NCI-H524 (cell line): ENCODE measurements at places on chromosomes 2 and 18.

DNA sequence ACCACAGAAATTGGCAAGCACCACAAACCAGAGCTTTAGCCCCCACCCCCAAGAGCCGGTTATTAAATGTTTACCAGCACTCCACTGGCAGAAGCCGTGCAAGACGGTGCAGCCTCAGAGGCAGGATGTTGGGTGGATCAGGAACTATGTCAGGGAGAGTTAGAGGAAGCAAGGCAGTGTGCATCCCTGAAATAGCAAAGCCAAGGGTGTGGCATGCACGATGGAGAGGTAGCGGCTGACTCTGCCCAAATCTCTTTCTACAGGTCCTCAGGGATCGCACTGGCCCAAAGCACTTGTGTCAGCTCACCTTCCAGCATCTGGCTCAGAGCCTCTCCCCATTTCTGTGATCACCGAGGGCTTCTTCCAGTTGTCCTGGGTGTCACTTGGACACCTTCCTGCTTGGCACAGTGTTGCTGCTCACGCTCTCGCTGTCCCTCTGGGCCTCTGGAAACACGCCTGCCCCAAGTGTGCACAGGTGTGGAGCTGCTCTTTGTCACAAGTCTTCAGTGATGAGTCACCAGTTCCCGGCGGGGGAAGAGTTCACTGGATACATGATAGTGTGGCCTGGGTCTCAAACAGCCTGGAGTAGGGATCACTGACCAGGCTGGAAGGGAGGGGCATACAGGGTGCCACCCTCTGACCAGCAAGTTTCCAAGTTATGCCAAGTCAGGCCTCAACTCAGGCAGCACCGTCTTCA is 17.3 kb upstream of the B3GNT7 start:
- DNase-seq, result no peak

DNA sequence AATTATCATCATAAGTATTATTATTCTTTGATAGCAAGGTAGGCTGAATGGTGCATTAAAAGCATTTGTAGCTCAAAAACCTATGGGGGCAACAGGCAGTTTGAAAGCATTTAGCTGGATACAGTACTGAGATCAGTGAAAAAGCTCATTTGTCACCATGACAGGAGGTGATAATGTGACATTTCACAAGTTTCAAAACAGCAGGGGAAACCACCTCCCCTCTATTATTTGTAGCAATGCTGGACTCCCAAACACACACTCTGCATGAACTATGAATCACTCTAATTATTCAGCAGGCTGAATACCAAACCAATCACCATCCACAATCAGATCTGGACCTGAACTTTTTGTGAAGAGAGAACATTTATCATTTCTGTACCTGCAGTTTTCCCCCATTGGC is 63.4 kb downstream of the MYO5B start:
- no peak for DNase-seq

- DNase-seq, result no peak
These were observed 207.7 kb upstream of the CTAGE1 start for GRCh38 chr18:22625406-22625805.

GRCh38 chr2:232674491-232674890 is 22.6 kb upstream of the GIGYF2 start:
- DNase-seq, result no peak

GRCh38 chr2:98936353-98937351 is 627 bp upstream of the CRACDL start:
- peak; percentile 15 for DNase-seq

DNA sequence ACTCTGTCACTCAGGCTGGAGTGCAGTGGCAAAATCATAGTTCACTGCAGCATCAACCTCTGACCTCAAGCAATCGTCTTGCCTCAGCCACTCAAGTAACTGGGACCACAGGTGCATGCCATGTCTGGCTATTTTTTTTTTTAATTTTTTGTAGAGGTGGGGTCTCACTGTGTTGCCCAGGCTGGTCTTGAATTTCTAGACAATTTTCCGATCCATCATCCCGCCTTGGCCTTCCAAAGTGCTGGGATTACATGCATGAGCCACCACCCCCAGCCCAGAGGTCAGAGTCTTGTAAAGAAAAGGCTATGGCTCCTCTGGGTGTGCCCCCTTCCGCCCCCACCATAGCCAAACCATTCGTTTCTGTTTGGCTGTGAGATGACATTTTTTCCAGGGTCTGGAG is 13.1 kb upstream of the TMBIM1 start:
- no peak for DNase-seq

GRCh38 chr2:224875841-224876240 is 159.7 kb upstream of the CCDC195 start:
- no peak for DNase-seq

DNA sequence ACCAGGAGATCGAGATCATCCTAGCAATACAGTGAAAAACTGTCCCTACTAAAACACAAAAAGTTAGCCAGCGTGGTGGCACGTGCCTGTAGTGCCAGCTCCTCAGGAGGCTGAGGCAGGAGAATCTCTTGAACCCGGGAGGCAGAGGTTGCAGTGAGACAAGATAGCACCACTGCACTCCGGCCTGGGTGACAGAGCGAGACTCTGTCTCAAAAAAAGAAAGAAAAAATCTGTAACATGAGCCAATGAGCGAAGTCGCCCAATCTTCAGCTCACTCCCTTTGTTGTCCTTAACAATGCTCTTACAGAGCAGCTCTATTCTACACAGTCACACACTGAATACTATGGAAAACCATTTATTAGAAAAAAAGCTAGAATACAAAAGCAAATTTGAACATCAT is 22.0 kb downstream of the FAM98A start:
- no peak for DNase-seq

DNA sequence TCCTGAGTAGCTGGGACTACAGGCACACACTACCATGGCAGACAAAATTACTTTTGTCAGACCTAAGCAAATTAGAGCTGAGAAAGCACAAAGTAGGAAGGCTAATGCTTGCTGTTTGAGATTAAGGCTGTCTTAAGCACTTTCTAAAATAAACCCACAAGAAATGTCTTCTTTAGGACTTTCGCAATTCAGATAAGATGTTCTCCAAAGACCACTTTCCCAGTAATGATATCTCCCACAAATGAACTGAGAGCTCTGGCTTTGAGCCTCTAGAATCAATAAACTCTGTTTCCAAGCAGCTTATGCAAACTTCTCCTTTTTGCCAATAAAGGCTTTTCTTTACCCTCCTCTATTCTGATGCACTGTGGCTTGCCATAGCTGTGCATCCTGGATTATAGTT is 32.0 kb upstream of the GALNT1 start:
- DNase-seq, result no peak

GRCh38 chr2:171316220-171316619 is 117.6 kb downstream of the METTL8 start:
- no peak for DNase-seq

DNA sequence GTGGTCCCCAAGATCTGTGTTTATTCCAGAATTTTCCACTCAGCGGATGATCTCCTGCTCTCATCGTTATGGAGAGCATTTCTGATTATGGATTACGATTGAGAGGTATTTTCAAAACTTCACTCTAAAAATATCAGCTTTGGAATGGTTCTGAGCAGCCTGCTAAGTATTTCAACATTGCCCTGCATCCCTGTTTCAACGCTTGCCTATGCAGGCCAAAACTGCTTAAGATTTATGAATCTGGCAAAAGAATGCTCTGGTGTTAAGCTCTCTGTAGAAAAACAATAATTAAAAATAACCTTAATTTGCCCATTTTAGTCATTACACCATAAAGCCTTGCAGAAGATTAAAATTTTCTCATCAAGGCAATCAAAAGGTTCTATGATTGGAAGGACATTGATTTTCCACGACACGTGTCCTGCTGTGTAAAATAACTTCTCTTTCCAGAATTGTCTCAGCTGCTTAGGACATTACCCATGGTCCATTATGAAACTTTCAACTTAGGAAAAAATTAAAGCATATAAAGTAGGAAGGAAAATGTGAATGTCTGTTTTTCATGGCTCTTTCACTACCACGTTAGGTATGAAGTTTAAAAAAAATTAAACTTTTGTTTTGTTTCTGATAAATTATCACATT is 229.9 kb downstream of the ACKR3 start:
- DNase-seq, result no peak

DNA sequence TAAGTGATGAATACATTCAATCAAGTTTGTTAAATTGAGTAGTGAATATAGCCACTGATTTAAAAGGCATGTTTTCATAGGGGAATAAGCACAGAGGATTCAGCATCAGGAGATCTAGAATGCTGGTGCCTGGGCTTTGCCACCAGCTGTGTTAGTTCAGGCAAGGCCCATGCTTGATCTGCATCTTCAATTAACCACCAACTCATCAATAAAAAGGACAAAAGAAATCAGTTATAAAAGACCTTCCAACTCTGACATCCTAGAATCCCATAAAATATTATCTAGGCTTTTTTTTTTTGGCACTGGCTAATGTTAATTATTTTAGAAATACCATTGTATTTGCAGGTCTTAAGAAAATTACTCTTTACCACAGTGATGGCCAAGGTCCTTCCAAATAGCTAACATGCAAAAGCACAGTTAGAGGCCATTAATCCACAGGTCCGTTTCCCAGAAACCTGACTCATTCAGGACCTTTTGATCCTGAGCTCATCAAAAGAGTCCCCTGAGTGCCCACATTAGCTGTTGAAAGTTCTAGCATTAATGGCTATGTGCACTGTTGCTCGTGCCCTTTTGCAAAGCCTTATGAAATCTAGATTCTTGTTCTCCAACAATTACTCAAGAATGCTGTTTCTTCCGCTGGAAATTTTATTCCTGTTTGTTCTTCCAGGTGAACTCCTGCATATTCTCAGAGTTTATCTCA is 170.0 kb downstream of the CYRIA start:
- no peak for DNase-seq

GRCh38 chr2:70986499-70987189 is 8.0 kb downstream of the TEX261 start:
- DNase-seq, result no peak

- DNase-seq, result no peak
These were observed 45.1 kb upstream of the CD226 start for GRCh38 chr18:69992776-69993175.

DNA sequence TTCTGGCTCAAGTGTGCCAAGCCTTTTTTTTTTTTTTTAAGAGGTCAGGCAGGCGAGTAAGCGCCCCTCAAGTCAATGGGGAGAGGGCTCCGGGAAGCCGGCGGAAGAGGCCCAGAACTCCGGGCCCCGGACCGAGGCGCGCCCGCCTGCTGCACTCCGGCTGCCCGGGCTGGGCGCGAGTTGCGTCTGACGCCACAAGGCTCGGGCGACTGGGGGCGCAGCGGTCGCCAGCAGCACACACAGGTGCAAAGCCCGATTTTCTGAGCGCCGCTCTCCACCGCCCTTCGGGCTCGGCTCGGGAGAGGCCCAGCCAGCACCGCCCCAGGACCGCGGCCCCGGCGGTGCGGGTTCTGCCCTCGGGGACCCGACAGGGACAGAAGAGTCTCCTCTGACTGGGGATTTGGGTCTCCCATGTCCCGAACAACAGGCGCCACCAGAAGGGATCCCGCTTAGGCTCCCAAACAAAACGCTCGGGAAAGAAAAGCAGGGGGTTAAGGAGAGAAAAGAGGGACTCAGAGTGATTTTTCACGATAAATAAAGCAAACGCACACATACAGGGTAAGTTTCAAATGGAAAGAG is 787 bp downstream of the ERBB4 start:
- peak; percentile 36 for DNase-seq

GRCh38 chr18:78637442-78638402 is 341.9 kb upstream of the SALL3 start:
- DNase-seq, result no peak

DNA sequence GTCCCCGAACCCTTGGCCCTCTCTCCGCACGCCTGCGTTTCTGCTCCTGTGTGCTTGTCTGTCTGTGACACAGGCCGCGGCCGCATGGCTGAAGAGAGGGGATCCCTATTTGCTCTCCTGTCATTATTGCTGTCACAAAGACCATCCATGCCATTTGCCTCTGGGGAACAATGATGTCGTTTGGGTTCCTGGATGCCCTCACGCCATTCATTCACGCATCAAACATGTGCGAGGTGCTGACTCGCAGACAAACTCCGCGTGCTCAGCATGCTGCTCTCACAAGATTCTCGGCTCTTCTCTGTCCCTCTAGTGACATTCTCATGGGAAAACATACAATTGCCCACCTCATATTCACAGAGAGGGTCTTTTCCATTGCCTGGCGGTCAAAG is 67.8 kb downstream of the ASB1 start:
- no peak for DNase-seq

DNA sequence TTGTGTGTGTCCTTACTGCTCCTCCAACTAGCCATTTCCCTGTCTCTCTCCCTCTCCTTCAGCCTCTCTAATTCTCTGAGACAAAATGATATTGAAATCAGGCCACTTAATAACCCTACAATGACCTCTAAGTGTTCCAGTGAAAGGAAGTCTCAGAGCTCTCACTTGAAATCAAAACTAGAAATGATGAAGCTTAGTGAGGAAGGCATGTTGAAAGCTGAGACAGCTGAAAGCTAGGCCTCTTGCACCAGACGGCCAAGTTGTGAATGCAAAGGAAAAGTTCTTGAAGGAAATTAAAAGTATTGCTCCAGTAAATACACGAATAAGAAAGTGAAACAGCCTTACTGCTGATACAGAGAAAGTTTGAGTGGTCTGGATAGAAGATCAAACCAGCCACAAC is 72.9 kb downstream of the PRKCE start:
- DNase-seq, result no peak

DNA sequence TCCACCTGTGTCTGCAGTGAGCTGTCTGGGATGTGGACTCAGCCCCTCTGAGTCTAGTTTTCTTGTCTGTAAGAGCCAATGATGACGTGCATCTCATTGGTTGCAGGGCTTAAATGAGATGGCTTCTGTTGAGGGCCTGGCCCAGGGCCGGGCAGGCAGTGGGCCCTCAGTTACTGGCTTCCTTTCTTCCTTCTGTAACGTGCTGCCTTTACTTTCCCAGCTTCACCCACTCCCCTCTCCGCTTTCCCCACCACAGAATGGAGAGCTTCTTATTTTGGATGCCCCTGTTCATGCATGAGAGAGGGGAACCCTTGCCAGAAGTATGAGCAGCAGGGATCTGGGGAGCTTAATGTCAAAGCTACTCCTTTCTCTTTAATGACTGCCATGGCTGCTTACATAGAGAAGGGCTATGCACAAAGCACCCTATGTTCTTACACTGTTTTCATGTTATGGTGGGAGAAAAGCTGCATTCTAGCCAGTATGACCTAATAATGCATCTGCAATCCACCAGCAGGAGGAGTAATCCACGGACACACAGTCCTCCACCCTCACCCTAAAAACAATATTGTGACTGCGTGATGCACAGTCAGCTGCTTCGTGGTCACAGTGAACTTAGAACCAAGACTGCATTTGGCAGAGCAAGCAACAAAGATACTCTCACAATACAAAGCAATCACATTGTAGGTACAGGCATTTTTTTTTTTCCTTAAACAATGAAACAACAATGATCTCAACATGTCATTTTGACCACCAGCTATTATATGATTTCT is 37.2 kb downstream of the CREG2 start:
- DNase-seq, result no peak

- no peak for DNase-seq
These were observed 5.3 kb downstream of the TPO start for GRCh38 chr2:1418566-1418965.
